Esophagus mucosa (tissue), 1 donor: ENCODE measurements at places on chromosomes 6 and 20.

DNA sequence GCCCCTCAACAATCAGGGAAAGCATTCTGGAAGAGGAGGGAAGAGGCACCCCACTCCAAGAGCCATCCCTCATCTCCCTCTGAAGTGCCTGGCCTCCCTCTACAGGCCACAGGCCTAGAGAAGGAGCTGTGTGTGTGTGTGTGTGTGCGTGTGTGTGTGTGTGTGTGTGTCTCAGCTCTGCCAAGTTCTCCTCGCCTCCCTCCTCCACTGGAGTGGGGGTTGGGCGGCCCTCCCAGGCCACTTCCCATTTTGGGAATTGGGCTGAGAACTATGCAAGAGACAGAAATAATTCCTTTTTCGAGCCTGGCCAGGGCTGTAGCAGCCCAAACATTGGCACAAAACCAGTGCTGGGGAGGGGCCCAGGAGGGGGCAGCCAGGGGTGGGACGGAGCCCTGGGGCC, 35.7 kb downstream of the KCNB1 start:
- ATAC-seq = peak; percentile 25

DNA sequence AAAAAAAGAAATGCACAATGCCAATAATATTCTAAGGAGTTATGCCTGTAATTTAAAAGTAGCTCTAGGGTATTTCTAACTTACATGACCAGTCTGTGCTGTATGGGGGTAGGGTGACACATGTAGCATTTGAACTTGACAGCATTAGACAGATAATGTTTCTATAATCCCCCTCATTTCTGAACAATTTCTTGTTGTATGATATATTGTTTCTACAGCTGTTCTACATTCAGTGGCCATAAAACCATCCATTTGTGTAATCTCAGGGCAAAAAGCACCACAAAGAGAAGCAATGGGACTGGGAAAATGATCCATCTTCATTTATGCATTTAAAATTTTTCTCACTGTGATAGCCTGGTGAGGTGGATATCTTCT, 767.8 kb downstream of the TFAP2A start:
- no peak for ATAC-seq

- ATAC-seq = peak; percentile 51
These were observed 16.9 kb downstream of the SYTL3 start for GRCh38 chr6:158666628-158667359.

DNA sequence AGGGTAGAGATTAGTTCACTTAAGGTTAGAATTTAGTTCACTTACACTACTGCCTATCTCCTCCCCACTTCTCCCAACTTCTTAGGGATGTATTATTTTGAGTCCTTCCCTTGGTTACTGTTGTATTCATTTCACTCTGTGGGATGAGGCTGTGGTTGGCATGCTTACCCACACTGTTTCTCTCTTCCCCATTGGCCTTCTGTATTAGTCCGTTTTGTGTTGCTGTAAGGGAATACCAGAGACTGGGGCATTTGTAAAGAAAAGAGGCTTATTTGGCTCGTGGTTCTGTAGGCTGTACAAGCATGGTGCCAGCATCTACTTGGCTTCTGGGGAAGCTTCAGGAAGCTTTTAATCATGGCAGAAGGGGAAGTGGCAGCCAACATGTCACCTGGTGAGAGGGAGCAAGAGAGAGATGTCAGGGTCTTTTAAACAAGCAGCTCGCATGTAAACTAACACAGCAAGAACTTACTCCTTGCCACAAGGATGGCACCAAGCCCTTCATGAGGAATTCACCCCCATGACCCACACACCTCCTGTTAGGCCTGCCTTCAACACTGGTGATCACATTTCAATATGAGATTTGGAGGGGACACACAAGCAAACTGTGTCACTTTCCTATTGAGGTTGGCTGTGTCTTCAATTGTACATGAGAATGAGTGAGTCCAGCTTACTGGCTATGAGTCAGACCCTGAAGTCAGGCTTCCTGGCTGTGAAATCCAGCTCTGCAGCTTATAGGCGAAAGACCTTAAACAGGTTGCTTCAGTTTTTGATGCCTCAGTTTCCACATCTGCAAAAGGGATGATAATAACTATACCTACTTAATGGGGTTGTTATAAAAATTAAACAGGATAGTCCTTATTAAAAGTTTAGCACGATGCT, 53.3 kb downstream of the SYNDIG1 start:
- no peak for ATAC-seq

- ATAC-seq = peak; percentile 69
These were observed 54.1 kb upstream of the TPD52L1 start for GRCh38 chr6:125099211-125100073.
